ENCODE measurements at places on chromosomes 5 and 9. TPM values are rescaled to one million over a fixed set of nuclear protein-coding genes. Genes with fewer than 3 reads are reported as not detected.

INSYN2B gene
- not detected for total RNA-seq

LRRC19 gene
- total RNA-seq: not detected

MLANA gene
- not detected for total RNA-seq

PCDHGA2 gene
- 2.6 TPM for total RNA-seq

ZNF879 gene
- 4.1 TPM for total RNA-seq

SLC34A3 gene
- total RNA-seq: not detected

RASEF gene
- total RNA-seq: 33.7 TPM

PMPCA gene
- total RNA-seq: 51.2 TPM

DNA sequence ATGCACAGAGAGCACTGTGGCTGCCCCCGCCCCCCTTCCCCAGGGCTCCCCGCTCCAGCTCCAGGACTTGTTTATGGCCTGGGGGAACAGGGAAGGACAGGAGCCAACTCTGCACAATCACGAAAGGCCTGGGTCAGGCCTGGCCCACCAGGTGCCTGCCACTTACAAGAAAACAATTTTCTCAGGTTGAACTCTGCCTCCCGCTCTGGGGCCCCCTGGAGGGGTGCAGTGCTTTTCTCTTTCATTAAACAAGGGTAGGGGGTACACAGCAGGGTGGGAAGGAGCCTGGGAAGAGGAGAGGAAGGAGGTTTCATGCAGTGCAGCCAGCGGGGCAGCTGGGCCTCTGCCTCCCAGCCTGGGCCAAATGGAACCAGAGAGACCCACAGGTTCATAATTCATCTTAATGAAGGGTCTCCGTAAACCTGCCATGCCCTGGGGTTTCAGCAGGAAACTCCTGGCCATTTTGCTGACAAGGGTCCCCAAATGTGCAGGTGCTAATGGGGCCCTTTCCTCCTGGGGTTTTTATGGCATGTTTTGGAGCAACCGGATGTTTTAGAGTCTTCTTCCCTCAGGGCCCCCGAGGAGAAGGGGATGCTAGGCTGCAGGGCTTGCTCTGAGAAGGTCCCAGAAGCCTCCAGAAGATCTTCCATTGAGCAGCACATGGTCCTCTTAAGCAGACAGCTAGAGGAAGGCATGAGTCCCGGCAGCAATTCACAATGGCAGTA is 219.8 kb downstream of the SLIT3 start:
- DNase-seq: no peak

- no peak for DNase-seq
Measured at GRCh38 chr5:163276466-163276865, 160.9 kb upstream of the CCNG1 start.

GRCh38 chr5:68225188-68225910 is 9.8 kb downstream of the PIK3R1 start:
- peak; percentile 79 for DNase-seq

DNA sequence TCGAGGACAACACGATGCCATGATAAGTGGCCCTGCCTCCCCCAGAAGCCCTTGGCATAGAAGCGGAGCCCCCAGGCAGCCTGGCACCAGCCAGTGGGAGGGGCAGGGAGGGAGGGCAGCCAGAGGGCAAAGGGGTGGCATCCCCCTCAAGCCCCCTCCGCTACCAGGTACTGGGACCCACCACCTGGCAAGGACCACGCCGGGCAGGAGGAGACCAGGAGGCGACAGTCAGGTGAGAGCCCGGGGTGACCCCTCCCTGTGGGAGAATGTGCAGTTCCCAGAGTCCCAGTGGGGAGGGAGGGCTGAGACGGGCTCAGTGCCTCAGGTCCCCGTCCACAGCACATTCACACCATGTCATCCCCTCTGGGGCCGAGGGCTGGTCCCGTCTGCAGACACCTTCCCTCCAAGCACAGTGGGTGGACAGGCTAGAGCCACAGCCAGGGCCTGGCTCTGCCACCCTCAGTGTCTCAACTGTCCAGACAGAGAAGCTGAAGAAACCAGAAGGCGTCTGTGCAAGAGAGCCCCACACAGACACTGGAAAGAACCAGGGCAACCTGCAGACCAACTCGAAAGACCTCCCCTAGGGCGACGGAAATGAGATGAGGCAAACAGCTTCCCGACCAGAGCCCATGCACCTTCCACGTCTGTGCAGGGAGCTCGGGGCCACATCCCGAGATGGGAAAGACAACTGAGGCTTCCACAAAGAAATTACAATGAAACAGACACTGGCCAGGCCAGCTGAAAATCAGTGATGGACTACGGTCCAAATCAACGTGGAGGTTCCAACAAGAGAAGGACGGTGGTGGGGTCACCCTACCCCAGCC is 11.1 kb downstream of the BRD3 start:
- no peak for DNase-seq

- no peak for DNase-seq
Measured at GRCh38 chr9:98520221-98520960, 188.3 kb downstream of the GABBR2 start.

- DNase-seq: no peak
Measured at GRCh38 chr5:9202636-9203035, 343.2 kb downstream of the SEMA5A start.

DNA sequence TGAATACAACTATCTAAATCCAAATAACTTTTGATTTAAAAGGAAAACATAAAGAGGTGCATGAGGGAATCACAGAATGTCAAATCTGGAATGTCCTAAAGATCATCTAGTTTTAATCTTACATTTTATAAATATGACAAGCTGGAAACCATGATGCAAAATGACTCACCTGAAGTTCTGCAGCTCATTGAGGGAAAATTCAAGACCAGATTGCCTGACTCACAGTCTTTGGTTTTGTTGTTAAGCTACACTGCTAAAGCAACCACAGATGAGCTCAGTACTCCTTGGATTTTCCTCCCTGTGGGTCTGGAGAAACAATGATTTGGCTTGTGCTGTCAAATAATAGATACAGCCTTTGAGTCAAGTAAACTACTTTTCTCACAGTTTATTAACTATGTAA is 19.1 kb upstream of the EDIL3 start:
- DNase-seq: no peak

- no peak for DNase-seq
Measured at GRCh38 chr9:72022841-72023240, 37.6 kb downstream of the C9orf57 start.

GRCh38 chr5:146726020-146726419 is 152.5 kb downstream of the PPP2R2B start:
- DNase-seq: no peak

DNA sequence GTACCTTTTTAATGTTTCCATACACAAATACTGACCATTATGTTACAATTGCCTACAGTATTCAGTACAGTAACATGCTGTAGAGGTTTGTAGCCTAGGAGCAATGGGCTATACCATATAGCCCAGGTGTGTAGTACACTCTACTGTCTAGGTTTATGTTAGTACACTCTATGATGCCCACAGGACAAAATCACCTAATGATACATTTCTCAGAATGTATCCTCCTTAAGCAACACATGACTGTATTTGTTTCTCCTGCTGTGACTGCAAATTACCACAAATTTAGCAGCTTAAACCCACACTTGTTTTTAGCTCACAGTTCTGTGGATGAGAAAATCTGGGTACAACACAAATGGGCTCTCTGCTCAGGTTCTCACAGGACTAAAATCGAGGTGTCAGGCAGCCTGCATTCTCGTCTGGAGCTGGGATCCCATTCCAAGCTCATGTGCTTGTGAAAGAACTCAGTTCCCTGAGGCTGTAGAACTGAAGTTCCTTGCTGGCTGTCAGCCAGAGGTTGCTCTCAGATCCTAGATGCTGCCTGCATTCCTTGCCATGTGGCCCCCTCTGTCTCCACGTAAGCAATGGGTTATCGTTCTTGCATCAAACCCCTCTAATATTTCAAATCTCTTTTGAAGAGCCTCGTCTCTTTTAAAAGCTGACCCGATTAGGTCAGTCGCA is 38.6 kb upstream of the PIK3R1 start:
- no peak for DNase-seq

- DNase-seq: no peak
Measured at GRCh38 chr5:23419115-23419514, 88.3 kb upstream of the PRDM9 start.

DNA sequence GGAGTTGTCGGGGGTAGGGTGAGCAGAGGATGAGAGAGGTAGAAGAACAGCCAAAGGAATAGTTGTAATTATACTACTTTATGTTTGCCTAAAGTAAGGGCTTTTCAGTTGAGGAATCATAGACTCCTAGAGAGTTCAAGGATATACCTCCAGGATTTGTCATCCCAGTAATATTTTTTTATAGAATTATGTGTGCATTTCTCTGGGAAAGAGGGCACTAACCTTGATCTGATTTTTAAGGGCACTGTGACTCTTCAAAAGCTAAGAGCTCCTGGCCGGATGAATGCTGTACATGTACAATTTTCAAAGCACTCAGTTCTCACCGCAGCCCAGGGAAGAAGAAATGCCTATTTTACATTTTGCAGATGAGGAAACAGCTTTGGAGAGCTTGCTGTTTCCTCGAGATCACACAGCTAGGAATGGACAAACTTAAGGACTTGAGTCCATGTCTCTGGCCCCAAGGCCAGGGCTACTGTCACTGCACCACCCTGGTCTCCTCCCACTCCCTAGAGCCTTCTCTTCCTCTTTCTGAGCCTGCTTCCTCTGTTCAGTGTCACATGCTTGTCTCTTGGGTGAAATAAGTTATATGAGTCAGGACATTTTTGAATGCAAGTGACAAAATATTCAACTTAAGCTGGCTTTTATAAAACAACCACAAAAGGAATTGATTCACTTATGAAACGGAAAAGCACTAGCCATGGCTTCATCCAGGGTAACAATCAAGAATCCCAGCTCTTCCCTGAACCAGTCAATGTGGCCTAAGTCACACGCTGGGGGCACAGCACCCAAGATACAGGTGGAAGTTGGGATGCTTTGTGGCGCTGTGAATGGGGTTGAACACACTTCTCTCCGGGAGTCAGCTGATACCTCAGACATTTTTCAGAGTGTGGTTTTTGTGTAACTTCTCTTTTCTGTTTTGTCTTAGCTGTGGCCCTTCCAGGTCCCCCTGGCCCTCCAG is 45.7 kb upstream of the TGFBR1 start:
- DNase-seq: no peak

DNA sequence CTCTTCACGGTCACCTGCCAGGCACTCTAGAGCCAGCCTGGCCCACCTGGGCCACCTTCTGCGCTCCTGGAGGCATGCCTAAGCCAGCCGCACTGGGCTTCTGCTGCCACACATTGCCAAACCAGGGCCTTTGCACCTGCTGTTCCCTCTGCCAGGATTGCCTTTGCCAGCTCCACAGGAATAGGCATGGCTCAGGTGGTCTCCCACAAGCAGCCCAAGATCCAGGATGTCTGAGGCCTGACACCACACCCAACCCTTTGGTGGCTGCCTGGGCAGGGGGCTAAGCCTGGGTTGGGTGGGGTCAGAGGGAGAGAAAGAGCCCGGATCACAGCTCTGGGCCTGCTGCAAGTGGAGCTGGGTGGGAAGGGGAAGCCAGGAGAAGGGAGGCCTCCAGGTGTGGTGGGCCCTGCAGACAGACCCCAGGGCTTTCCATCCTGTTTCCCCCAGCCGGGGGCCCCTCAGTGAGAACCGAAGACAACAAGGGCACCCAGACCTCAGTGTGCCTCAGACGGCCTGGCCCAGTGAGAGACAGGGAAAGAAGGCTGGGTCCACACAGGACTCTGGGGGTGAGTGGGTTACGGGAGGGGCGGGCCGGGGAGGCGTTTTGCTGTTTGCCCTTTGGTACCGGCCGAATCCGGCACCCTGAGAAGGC is 672 bp upstream of the SUSD3 start:
- no peak for DNase-seq

DNA sequence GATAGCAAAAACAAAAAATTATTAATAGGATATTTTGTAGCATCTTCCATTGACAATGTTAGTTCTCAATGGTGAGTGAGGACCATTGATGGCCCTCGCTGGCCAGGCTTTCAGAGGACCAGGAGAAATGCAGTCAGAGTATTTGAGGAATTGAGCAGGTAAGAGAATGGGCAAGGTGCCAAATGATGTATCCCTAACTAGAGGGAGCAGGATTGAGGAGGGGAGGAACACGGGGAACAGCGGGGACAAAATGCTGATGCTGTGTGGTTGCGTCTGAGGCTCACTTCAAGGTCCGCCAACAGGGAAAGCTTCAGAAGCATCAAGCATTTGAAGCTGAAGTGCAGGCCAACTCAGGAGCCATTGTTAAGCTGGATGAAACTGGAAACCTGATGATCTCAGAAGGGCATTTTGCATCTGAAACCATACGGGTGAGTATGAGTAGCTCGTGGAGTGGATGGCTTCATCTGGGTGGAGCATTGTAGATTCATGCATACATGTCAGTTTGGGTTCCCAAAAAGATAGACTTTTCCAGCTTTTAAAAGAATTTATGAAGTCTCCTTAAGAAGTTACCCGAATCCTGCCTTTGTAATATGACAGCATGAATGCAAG is 16.2 kb downstream of the SPTAN1 start:
- DNase-seq: no peak

- DNase-seq: no peak
Measured at GRCh38 chr5:146399481-146399880, 47.7 kb upstream of the TCERG1 start.

GRCh38 chr5:141515946-141516671 is 27.2 kb downstream of the PCDHGC5 start:
- no peak for DNase-seq

DNA sequence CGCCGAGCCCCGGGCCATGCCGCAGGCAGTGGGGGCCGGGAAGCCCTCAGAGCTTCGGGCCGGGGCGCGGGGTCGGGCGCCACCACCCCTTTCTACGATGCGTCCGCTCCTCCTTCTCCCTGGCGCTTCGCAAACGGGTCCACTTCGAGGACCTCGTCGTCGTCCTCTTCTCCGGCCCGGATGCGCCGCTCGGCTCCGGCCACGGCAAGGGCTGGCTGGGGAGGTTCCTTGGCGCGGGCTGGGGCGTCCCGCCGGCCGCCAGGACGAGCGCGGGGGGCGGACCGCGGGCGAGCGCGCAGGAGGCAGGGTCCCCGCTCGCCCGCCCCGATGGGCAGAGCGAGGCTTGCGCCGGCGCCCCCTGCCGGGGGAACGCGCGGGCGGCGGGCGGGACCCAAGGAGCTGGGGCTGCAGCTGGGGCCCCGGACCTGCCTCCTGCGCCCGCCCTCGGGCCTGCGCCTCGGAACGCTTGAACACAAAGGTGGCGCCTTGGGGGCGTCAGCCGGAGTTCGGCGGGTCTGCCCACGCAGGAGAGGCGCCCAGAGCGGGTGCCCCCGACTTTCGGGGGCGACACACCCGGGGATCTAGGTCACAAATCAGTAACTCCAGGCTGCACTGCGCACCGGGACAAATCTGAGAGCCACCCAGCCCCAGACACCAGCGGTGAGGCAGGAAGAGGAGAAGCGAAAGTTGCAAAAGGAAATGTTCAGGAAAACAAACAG is at the start of gene ROR2:
Gene ROR2 (minus strand): TSS at position 283 of the 719 bp plus-strand sequence.
- peak; percentile 69 for DNase-seq

- no peak for DNase-seq
Measured at GRCh38 chr9:80359941-80360881, 788.4 kb downstream of the TLE4 start.

DNA sequence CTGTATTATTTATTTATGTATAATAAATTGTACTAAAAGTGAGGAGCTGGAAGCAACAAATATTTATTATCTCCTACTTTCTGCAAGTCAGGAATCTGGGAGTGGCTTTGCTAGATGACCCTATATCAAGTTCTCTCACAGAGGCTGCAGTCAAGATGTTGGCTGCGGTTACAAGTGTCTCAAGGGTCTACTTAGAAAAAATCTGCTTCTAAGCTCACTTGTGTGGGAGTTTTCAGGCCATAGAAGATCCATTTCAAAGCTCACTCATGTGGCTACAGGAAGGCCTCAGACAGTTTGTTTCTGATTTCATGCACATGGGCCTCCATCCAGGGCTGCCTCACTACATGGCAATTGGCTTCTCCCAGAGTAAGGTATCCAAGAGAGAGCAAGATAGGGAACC is 551.1 kb downstream of the CAAP1 start:
- no peak for DNase-seq

GRCh38 chr5:179819296-179820126 is 1.2 kb upstream of the SQSTM1 start:
- DNase-seq: peak; percentile 77

- DNase-seq: no peak
Measured at GRCh38 chr9:17614903-17615302, 36.0 kb downstream of the SH3GL2 start.

All from ureter (tissue), 1 donor.